Endothelial cell of umbilical vein (primary cell): ENCODE measurements at places on chromosomes 6 and 20.

GRCh38 chr6:105430685-105431084 is 27.8 kb upstream of the PREP start:
- no peaks in the 10 kb centered on the region for H3K27me3 ChIP-seq
- peaks cover 40% of the 10 kb centered on the region for H3K4me1 ChIP-seq
- H3K27ac ChIP-seq: no peak overlapping the region
- DNase-seq: no peak

DNA sequence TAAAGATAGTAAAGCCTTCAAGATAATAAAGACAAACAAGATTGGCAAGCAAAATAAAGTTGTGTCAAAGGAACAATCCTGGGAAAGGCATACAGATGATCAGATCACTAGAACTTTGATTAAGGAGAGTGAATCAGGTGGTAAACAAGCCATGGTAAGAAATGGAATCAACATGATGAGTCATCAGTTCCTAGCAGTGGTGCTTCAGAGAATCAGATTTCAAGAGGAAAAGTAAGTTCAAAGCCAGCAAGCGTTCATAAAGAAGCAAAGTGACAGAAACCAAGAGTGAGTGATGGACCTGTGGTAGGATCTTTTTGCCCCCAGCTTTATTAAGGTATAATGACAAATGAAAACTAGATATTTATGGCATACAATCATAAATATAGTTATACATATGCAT is 340.4 kb downstream of the TPBG start:
- H3K4me1 ChIP-seq: no peaks in the 10 kb centered on the region
- no peak overlapping the region for H3K27ac ChIP-seq
- H3K36me3 ChIP-seq: no peaks in the 10 kb centered on the region
- DNase-seq: no peak
- H3K4me3 ChIP-seq: no peak overlapping the region
- H3K27me3 ChIP-seq: no peaks in the 10 kb centered on the region

DNA sequence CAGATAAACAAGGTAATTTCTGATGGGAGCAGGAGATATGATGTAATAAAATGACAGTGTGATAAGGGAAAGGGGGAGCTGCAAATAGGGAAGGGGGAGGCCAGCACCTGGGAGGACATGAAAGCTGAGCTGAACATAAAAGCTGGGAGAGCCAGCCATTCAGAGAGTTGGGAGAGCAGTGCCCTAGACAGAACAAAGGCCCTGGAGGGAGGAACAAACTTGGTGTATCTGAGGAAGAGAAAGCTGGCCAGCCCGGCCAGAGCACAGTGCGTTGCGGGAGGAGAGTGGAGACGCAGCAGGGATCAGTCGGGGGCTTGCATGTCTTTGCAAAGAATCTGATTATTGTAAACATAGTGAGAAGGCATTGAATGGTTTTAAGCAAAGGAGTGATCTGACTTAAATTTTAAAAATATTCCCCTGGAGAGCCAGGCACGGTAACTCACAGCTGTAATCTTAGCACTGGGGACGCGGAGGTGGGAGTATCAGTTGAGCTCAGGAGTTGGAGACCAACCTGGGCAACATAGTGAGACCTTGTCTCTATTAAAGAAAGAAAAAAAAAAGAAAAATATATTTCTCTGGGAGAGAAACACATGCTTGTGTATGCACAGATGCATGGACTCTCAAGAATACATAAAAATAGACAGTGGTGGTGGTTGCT is 318.2 kb downstream of the ZFAND3 start:
- no peak for DNase-seq
- no peaks in the 10 kb centered on the region for H3K4me1 ChIP-seq
- no peak overlapping the region for H3K4me3 ChIP-seq
- no peaks in the 10 kb centered on the region for H3K27me3 ChIP-seq
- no peaks in the 10 kb centered on the region for H3K36me3 ChIP-seq

GRCh38 chr20:32281711-32282110 is 4.3 kb downstream of the KIF3B start:
- H3K36me3 ChIP-seq: no peaks in the 10 kb centered on the region
- H3K4me3 ChIP-seq: no peak overlapping the region
- peaks cover 13% of the 10 kb centered on the region for H3K4me1 ChIP-seq
- no peak overlapping the region for H3K27ac ChIP-seq
- no peaks in the 10 kb centered on the region for H3K27me3 ChIP-seq

DNA sequence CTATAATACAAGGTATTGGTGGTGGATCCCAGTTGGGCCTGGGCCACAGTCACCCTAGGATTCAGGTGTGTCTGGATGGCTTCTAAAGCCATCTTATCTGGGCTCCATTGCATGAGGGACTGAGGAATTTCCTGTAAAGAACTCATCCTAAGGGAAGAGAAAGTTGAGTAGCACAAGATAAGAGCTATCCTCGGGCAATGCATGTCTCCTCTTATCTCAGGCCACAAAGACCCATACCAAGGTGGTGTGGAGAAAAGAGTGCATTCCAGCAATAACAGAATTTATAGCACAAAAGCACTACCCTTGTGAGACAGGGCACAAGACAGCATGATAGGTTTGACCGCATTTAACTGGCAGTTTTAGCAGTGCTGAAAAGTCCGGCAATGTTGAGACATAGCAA is 14.3 kb upstream of the MTRF1L start:
- DNase-seq: no peak
- no peak overlapping the region for H3K4me3 ChIP-seq
- no peaks in the 10 kb centered on the region for H3K4me1 ChIP-seq
- no peak overlapping the region for H3K27ac ChIP-seq

DNA sequence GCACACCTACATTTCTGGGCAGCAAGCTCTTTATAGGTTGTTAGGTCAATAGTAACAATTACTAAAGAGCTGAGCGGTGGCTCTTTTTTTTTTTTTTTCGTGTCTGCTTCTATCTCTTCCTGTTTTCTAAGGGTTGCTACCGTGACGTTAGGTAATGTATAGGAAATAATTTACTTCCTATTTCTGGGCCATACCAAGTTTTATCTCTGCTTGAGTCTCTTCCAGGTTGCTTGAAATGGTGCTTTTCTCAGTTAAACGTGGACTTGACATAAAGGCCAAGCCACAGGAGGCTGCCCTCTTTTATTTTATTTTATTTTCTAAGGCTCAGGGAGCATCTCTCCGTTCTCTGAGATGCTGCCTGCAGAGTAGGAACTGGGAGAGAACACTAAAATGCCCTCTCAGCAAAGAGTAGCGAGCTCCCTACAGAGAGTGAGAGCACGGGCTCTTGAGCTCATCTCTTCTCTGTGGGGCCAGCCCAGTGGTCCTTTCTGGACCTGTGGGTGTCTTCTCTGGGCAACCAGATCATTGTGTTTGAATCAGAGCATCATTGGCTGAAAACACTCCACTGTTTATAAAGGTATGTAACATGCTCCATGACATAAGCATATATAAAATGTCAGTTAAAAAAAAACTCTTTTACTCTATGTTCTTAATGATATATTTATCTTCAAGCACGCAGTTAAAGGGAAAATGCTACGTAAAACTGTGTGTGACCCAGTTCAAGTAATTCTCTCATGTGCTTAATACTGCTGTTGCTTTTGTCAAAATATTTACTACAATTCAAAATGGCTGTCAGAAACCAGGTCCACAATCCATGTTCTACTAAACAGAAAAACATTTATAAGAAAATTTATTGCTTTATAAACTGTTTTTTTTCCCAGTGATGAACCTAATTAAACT is at the start of gene ZNF831:
Gene ZNF831, plus strand, starts transcription at position 191 of the 900 bp plus-strand sequence. CDS start 27,199 bp downstream, outside the sequence.
- H3K27me3 ChIP-seq: no peaks in the 10 kb centered on the region
- no peak within 1 kb of the TSS for H3K27ac ChIP-seq
- no peak for DNase-seq
- H3K36me3 ChIP-seq: no peaks in the 10 kb centered on the region
- H3K4me3 ChIP-seq: no peak within 1 kb of the TSS
